Activated CD8-positive, alpha-beta T cell treated with anti-CD3 and anti-CD28 coated beads, Interleukin-2, amount 10 ng/mL, durations not matched to agents 7 days and 5 days (primary cell): ENCODE measurements at places on chromosomes 16 and 17.

GRCh38 chr16:77170805-77171204, 20.2 kb upstream of the MON1B start:
- no peaks in the 10 kb centered on the region for H3K36me3 ChIP-seq
- peaks cover 14% of the 10 kb centered on the region for H3K27me3 ChIP-seq
- no peak for DNase-seq

DNA sequence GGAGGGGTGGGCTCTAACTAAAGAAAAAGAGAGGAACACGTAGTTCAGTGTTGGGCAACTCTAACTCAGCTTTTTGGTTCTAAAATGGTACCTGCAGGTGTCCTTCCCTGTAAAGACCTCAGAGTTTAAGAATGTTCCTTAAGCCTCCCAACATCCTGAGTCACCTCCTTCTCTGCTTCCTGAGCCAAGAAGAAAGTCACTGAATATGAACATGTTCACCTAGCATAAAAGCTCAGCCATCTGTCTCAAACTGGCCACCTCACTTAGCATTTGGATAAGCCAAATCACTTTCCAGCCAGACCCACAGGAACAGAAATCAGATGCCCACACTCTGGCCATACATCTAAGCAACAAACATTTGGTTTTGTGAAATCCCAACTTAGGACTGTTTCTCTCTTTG, 3.7 kb downstream of the TMEM98 start:
- no peak overlapping the region for H3K27ac ChIP-seq
- no peaks in the 10 kb centered on the region for H3K36me3 ChIP-seq
- no peak overlapping the region for H3K4me3 ChIP-seq
- H3K27me3 ChIP-seq = peaks cover 34% of the 10 kb centered on the region

DNA sequence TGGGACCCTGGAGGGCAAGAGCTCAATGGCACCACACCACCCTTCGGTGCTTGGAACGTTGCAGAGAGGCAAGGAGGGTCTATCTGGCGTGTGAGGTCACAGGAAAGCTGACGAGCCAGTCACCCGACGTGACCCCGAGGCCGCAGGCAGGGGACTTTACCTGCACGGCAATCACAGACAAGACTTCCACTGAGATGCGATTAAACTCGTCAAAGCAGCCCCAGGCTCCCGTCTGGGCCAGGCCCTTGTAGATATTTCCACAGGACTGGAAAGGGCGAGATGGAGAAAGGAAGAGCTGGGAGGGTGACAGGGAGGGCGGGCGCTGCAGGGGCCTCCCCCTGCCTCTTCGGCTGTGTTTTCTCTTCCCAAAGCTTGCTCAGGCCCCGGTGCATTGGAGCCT, 78.3 kb downstream of the DNAH17 start:
- H3K36me3 ChIP-seq = no peaks in the 10 kb centered on the region
- no peak overlapping the region for H3K4me3 ChIP-seq
- no peaks in the 10 kb centered on the region for H3K27me3 ChIP-seq
- no peak overlapping the region for H3K27ac ChIP-seq

GRCh38 chr17:79811011-79811867, 14.4 kb upstream of the CBX8 start:
- no peak overlapping the region for H3K27ac ChIP-seq
- H3K27me3 ChIP-seq = peaks cover 63% of the 10 kb centered on the region
- peak overlapping the region; percentile 36 for H3K4me3 ChIP-seq
- peaks cover 39% of the 10 kb centered on the region for H3K4me1 ChIP-seq
- peaks cover 2% of the 10 kb centered on the region for H3K36me3 ChIP-seq

GRCh38 chr17:4502466-4503154, 3.9 kb downstream of the SPNS2 start:
- no peak overlapping the region for H3K27ac ChIP-seq
- no peaks in the 10 kb centered on the region for H3K36me3 ChIP-seq
- peaks cover 70% of the 10 kb centered on the region for H3K4me1 ChIP-seq
- no peak for DNase-seq
- H3K4me3 ChIP-seq = no peak overlapping the region
- peaks cover 22% of the 10 kb centered on the region for H3K27me3 ChIP-seq

DNA sequence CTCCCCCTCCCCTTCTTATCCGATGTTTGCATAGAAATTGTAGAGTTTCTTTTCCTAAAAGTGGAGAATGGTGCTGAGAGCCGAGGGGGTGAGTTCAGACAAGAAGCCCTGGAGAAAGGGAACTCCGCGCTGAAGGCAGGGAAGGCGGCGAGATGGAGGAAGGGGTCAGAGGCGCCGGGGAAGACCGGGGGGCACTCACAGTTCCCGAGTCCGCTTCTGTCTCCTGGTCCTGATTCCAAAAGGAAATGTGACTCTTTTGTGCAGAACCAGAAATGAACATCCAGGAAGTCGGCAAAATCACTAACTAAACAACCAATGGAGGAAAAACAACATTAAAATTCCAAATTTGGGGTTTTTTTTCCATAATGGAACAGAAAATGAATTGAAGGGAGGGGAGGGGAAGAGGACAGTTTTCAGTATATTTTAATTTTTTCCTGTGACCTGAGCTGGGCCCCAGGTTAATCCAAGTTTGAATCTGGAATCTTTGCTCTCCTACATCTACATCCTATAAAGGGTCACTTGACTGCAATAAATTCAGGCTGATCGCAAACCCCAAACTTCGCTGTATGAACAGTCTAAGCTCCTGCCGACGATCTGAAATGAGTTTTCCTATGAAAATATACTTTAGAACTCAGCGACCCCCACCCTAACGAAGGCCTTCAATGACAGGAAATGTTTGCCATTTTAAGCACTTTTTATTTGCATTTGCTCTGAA, 252.3 kb downstream of the C16orf95 start:
- peaks cover 2% of the 10 kb centered on the region for H3K4me1 ChIP-seq
- no peaks in the 10 kb centered on the region for H3K36me3 ChIP-seq
- H3K4me3 ChIP-seq = no peak overlapping the region
- no peak for DNase-seq
- no peak overlapping the region for H3K27ac ChIP-seq

GRCh38 chr16:47323241-47323640, 137.6 kb downstream of the ITFG1 start:
- H3K36me3 ChIP-seq = peaks cover 5% of the 10 kb centered on the region
- no peaks in the 10 kb centered on the region for H3K27me3 ChIP-seq
- no peak overlapping the region for H3K4me3 ChIP-seq
- no peaks in the 10 kb centered on the region for H3K4me1 ChIP-seq
- no peak for DNase-seq

- H3K27ac ChIP-seq = no peak overlapping the region
- H3K36me3 ChIP-seq = peaks cover 4% of the 10 kb centered on the region
- peak overlapping the region; percentile 56 for H3K4me3 ChIP-seq
- peaks cover 27% of the 10 kb centered on the region for H3K27me3 ChIP-seq
- no peak for DNase-seq
- H3K4me1 ChIP-seq = peaks cover 11% of the 10 kb centered on the region
Measured at GRCh38 chr16:30009990-30010843, 610 bp downstream of the DOC2A start.

- no peak for DNase-seq
- no peaks in the 10 kb centered on the region for H3K27me3 ChIP-seq
- no peak overlapping the region for H3K4me3 ChIP-seq
Measured at GRCh38 chr16:12255919-12256665, 279.6 kb downstream of the SNX29 start.

- DNase-seq = no peak
- no peaks in the 10 kb centered on the region for H3K27me3 ChIP-seq
- no peak overlapping the region for H3K27ac ChIP-seq
- peaks cover 29% of the 10 kb centered on the region for H3K4me1 ChIP-seq
- H3K4me3 ChIP-seq = no peak overlapping the region
- H3K36me3 ChIP-seq = peaks cover 15% of the 10 kb centered on the region
Measured at GRCh38 chr16:67782567-67783352, 23.6 kb downstream of the RANBP10 start.

- H3K27ac ChIP-seq = no peak overlapping the region
- no peaks in the 10 kb centered on the region for H3K27me3 ChIP-seq
- peaks cover 50% of the 10 kb centered on the region for H3K36me3 ChIP-seq
Measured at GRCh38 chr16:3673676-3674377, 19.3 kb downstream of the DNASE1 start.

DNA sequence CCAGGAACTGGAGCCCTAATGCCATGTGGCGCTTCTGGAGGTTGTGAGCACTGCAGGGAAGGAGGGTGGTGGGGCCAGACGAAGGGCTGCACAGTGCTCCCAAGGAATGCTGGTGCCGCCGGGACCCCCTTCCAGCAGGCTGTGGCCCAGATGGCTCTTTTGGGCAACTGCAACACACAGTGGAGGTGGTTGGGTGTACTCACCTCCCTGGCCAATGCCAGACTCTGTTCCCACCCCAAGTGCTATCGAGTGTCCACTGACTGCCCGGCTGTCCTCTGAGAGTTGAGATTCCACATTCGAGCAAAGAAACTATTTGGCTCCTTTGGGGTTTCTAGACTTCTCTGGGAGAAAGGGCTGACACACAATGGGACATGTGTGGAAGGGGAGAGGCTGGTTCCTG, 167.9 kb downstream of the RGS9 start:
- no peak overlapping the region for H3K27ac ChIP-seq
- peaks cover 31% of the 10 kb centered on the region for H3K27me3 ChIP-seq
- H3K4me3 ChIP-seq = no peak overlapping the region
